Peyer's patch (tissue), 4 donors: ENCODE measurements at places on chromosomes 4 and X.

DNA sequence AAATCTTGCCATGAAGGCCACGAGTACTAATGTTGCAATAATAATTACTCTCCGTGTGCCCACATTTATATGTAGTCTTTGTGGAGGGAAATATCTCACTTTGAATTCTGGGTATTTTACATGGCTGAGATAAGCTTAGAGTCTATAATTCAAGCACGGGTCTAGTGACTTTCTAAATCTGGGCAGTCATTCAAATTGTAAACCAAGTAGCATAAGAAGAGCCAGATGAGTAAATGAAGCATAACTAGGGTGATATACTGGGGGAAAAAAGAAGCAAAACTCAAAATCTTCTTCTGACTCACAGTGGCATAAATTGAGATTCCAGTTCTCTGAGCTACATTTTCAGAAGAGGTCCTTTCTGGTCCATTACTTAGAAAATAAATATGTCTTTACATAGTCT lies 53.0 kb downstream of the MAPK10 start:
- no peak for DNase-seq

DNA sequence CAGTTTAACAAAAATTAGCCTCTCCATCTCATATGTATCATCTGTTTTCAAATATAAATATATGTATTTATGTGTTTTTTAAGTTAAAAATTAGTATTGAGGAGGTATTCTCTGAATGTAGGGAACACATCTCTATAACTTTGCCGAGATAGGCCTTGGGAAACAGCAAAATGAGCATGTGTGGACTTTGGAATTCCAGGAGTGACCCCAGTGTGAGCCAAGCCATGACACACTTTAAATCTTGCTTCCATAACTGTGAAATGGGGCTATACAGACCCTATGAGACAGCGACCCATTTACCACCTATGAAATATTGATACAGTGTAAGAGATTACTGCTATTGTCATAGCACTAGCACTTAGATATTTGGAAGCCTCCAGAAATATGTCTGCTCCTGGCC lies 58.8 kb downstream of the FRMPD4 start:
- DNase-seq = no peak

GRCh38 chr4:23945451-23946017 lies 55.7 kb upstream of the PPARGC1A start:
- DNase-seq = no peak

GRCh38 chr4:74555231-74555630 lies 110.3 kb downstream of the AREG start:
- no peak for DNase-seq

- no peak for DNase-seq
These were observed 57.1 kb downstream of the FREM3 start for GRCh38 chr4:143643399-143643798.

- DNase-seq = no peak
These were observed 97.3 kb downstream of the DDX60 start for GRCh38 chr4:168221301-168221700.
